ENCODE measurements at places on chromosomes 11 and 22.

- no peak for DNase-seq
Measured at GRCh38 chr11:30196400-30197206, 34.2 kb upstream of the FSHB start.

DNA sequence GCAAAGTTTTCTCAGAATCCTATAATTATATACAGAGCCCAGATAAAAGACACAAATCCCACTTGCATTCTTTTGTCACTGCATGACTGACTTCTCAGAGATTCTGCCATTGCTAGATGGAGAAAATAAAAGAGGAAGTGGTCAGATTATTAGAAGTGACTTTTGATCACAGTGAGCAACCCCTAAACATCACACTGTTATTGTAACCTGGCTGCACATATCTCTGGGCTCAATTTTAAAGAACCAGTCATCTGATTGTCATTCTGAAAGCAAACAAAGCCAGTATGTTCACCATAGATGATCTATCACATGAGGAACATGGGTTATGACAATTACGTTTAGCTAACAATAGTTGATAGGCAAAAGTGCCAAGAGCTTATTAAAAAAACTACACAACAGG, 47.8 kb downstream of the COPB1 start:
- no peak for DNase-seq

DNA sequence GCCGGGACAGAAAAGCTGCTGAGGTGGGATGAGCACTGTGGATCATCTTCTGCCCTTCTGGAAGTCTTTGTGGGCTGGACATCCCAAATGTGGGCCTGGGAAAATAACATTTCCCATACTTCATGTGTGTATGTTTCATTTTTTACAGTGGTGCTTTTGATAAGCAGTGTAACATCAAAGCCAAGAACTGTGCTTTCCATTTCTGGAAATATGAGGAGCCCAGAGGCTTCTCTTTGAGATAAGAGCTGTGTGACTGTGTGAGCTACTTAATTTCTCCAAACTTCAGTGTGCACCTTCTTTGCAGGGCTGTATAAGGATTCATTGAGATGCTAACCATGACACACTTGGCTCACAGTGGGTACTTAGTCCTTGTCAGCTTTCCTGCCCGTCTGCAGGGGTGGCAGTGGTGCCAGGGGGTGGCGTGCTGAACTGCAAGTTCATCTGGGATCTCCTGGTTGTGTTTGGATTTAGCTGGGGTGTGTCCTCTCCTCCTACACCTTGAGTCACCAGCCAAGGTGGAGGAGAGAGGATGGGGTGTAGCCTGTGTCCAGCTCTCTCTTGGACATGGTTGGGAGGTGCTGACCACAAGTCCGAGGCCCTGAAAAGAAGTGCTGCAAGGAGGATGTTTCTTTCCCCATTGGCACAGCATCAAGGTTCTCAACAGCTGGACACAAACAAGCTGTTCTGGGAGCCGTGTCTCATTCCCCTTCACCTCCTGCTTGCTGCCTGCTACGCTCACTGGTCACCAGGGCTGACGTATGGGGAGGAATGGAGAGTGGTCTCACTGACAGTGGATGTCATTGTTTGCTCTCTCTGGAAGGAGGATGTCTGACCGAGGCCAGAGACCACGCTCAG, 139.4 kb downstream of the TEAD1 start:
- no peak for DNase-seq

- DNase-seq = no peak
Measured at GRCh38 chr11:85551881-85552280, 75.3 kb downstream of the DLG2 start.

GRCh38 chr11:103047837-103048236, 44.1 kb downstream of the DCUN1D5 start:
- no peak for DNase-seq

GRCh38 chr11:2385156-2386151, 8.3 kb downstream of the CD81 start:
- peak; percentile 79 for DNase-seq

- DNase-seq = no peak
Measured at GRCh38 chr11:2674658-2675131, 25.1 kb downstream of the KCNQ1OT1 start.

GRCh38 chr11:47631473-47631872, 10.9 kb downstream of the MTCH2 start:
- no peak for DNase-seq

- DNase-seq = no peak
Measured at GRCh38 chr11:19984048-19984742, 176.1 kb downstream of the DBX1 start.

DNA sequence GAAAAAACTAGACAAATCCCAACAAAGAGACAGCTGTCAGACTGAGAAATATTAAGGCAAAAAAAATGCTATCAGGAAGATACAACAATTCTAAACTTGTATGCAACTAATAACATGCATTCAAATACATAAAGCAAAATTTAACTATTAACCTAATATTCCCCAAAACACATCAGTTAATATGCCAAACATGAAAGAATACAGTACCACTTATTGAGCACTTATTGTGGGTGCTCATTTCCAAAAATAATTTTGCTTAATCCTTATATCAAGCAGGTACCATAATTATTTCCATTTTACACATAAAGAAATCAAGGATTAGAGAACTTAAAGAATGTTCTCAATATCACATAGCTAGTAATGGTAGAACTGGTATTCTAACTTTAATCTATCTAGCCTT, 67.7 kb upstream of the HMGXB4 start:
- no peak for DNase-seq

DNA sequence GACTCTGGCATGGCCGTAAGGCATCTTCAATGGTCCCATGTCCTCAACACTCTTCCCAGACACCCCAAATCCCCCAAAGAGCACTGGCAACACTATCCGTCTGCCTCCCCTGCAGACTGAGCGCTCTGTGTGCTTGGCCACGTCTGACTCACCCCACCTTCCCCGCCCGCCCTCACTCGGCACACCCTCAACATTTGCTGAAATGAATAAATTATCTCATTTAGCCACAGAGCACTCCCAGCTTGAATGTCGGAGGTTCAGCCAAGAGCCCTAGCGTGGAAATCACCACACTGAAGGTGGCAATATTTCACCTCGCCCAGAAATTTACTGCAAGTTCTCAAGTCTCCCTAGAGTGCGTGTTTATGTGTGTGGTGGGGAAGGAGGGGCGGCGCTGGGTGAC, 46.6 kb upstream of the TCF20 start:
- peak; percentile 85 for DNase-seq

DNA sequence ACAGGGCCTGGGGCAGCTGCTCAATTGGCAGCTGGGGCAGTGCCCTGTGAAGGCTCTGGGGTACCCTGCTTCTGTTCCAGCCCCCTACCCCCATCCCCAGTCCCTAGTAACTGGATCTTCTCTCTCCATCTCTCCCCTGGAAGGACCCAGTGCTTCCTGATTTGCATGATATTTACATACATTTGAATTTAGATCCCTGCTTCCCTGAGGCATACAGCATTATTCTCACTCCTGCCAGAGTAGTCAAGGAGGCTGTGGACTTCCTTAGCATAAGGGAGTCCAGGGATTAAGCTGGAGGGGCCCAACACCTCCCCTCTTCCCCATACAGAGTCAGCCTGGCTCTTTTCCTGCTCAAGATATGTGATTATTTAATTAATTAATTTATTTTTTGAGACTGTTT, 24.7 kb downstream of the TEF start:
- no peak for DNase-seq

GRCh38 chr11:128779036-128779435, 85.2 kb downstream of the FLI1 start:
- no peak for DNase-seq

DNA sequence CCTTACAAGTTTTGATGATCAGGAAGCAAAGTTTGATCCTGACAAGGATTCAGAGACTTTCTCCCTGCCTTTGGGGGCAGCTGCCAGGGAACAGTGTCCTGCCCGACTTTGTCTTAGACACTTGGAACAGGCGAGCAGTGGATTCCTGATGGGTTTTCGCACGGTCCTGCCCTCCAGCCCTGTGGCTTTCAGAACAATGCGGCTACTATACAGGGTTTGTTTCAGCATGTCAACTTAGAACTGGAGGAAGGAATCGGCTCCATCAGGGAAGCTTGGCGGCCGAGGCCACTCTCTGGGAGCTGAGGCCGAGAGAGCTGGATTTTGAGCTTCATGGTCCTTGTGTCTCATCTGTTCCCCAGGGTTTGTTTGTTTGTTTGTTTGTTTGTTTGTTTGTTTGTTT, 11.5 kb downstream of the ANO1 start:
- DNase-seq = no peak

DNA sequence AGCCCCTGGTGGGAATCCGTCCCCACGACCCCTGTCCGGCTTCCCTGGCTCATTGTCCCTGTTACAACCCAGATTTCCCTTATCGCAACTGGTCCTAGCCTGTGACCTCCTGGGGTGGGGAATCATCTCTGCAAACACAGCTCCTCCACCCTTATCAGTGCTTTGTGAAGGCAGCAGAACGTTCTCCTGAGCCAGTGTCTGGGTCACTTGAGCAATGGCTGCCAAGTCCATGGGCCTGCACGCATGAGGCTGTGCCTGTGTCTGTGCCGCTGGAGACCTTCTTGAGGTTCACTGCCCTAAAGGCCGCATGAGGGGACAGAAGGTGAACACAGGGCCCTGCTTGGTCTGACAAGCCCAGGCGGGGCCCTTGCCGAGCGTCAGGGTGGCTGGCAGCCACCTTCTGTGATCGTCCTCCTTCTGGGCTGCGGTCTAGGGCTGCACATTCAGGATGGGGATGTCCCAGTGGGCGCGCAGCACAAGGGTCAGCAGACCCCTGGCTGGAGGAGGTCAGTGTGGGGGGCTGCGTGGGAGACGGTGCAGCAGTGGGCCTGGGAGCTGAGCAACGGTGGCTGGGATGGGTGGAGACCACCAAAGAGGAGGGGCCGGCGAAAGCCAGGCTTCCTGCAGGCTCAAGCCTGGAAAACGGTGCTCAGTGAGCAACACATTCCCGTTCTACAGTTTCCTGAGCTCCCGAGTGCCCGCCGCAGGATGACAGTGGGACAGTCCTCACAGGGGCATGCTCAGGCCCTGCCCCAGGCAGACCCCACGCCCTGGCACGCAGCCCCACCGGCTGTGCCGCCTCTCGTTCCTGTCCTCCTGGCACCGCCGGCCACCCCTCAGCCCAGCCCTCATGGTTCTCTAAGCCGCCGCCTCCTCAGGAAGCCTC, 74.1 kb downstream of the CDKN1C start:
- DNase-seq = no peak

- no peak for DNase-seq
Measured at GRCh38 chr11:92917927-92918326, 51.5 kb upstream of the MTNR1B start.

- peak; percentile 92 for DNase-seq
Measured at GRCh38 chr11:114059278-114059983, at the start of gene ZBTB16. ZBTB16 (plus strand) TSS chr11:114059711; CDS start chr11:114063301, 3,590 bp downstream.

DNA sequence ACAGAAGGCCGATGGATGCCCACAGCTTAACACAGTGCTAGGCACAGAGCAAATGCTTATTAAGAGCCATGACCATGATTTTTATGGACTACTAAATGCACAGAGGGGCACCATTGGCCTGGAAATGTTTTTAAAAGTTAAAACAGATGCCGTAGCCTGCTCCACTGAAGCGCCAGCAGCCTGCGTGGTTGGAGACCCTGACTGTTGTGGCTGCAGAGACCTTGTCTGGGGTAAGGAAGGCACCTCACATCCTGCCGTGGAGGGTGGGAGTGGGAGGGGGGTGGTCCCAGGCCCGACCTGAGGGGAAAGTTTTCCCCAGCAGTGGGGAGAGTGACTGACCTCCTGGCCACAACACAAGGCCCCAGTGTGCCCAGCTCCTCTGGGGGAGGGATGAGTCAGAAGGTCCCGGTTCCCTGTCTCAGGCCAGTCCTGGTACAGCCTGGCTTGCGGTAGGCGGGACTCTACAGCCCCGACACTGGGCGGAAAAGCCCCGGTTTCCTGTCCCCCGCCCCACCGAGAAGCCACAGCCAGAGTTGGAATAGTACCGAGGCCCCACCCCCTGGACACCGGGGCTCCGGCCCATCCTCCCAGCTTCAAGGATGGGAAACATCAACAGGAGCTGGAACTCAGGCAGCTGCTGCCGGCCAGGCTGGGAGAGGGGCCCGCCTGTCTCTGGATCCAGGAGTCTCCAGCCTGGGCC, 7.0 kb downstream of the CHST1 start:
- DNase-seq = no peak

- DNase-seq = no peak
Measured at GRCh38 chr22:29738118-29738815, 18.5 kb downstream of the CABP7 start.

GRCh38 chr11:126060757-126061171, 1.9 kb downstream of the CDON start:
- no peak for DNase-seq
